Vagina (tissue), 2 donors: ENCODE measurements at places on chromosomes 7 and 10.

DNA sequence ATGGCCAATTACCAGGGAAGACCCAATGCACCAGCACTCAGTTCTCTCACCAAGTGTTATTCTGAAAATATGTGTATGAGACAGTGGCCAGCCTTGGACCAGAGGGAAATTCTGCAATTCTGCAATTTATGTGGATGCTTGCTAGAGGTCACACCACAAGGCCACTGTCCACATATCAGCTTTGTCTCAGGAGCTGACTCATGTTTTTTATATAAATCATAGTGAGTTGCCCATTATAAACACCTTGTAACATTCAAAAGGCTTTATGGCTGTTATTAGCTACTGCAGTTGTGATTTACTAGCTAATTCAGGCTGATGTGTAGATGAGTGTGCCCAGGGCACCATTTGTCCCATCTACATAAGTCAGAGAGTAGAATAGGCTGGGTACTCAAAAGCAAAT, 649.0 kb downstream of the LRMDA start:
- no peak for DNase-seq

- DNase-seq: no peak
Observed at GRCh38 chr7:41010967-41011366, 691.9 kb downstream of the INHBA start.

GRCh38 chr7:117283371-117283770, 39.5 kb downstream of the WNT2 start:
- peak; percentile 42 for DNase-seq

DNA sequence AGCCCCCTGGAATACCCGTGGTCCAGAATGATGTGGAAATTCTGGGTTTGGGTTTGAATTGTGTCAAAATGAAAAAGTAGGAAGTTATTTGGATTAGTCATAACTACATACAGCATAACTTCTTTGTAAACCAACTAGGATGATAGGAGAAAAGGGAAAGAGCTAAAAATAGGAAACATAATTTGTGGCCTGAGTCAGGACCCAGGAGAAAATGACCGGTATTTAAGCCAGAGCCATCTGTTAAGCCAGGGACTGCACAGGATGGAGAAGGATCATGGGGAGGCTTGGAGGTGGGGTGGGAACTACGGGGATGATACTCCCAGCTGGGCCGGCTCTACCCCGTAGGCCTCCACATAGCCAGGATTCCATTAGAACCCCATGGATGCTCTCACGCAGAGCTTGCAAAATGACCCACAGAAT, 98.6 kb downstream of the MYOF start:
- no peak for DNase-seq

GRCh38 chr10:84329196-84329611, 815 bp downstream of the CCSER2 start:
- DNase-seq: no peak

DNA sequence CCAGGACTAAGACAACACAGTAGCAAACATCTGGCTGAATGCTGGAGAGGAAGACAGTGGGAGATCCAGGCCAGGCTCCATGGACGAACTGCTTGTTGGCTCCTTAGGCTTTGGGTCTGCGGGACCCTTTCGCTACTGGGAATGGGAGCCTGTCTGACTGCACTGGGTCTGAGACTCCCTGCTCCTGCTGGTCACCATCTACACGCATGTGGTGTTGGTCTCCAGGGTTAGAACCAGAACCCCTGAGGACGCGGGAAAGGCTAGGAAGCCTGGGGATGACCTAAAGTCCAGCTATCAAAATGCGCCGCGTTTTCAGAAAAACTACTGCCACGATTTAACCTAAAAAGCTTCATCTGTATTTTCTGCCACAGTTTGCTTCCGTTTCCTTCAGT, 817 bp upstream of the DNAJB6 start:
- DNase-seq: no peak

DNA sequence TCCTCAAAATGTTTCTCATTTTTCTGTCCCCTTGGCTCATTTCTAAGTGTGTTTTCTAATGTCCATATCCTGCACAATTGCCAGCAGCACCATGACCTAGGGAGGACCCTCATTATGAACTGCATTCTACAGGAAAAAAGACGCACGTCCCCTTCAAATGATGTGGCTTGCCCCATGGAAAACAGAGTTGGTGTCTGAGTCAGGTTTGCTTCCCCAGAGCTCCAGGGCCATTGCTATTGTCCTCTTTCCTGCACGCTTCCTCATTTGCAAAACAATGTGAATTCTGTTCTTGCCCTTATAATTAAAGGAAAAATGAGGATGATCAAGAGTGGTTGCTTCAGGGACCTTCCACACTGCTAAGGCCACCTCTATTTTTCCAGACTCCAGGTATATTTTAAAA, 14.7 kb upstream of the ASB4 start:
- no peak for DNase-seq

DNA sequence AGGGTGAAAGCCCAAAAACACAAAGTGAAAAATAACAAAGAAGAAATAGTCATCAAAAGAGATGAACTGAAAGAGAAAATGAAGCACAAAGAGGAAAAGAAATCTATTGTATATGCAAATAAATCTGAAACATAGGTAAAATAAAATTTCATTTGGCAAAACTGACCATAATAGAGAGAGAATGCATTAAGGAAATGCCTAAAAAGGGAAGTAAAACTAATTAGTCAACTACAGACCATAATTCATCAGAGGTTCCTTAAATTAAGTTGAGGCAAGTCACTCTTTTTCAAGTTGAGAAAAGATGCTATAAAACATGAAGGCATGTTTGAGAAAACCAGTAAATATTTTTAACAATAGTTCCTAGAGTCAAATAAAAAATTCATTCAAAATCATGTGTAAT, 233.3 kb downstream of the LRRN3 start:
- DNase-seq: no peak

DNA sequence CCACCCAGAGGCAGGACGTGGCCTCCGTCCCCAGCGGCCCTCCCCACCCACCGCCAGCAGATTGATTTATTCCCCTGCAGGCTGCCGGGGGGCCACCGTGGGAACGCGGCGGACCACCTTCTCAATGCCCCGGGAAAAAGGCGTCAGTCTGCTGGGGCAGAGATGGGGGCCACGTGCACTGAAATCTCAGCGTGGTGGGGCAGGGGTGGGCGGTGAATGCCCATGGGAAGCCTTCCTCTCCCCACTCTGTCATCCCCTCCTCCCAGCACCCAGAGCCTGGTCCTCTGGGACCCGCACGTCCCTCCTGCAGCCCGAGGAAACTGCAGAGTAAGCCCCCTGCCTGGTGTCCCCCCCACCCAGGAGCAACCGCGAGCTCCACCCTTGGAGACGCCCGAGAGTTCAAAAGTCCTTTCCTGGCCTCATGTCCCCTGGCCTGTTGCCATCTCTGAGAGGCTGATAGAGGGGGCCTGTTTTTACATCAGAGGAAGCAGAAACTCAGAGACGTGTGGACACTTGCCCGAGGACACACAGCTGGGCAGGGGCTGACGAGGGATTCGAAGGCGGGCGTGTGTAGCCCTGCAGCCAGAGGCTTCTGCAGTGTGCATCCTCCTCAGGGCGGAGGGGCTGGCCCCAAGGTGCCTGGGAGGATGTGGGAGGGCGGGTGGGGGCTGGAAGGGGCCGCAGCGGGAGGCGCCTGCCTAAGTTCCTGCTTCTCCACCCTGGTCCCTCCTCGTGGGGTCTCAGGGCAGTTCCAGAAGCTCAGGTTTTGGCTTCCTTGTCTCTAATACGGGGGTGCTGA, 21.8 kb downstream of the UNCX start:
- DNase-seq: no peak

- no peak for DNase-seq
Observed at GRCh38 chr7:95921543-95921942, 149.2 kb downstream of the DYNC1I1 start.

DNA sequence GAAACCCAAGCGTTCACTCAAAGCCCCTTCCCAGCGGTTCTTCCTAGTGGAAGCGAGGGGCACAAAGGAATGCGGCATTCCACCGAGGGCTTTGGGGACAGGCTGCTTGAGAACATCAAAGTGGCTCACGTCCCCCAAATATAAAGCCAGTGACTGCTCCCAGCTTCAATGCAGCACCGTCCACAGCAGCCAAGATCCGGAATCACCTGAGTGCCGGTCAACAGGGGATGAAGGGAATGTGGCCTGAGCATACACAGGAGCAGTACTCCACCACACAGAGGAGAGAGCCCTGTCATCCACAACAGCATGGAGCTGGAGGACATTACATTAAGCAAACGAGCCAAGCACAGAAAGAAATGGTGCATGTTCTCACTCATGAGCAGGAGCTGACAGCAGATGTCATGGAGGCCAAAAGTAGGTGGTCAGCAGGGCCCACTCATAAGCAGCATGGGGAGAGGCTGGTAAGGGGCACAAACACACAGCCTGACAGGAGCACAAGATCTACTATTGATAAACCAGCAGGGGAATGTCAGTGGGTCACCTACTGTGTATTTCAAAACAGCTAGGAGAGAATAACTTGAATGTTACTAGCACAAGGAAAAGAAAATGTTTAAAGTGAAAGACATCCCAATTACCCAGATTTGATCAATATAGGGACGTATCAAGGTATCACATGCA, 79.5 kb downstream of the DIP2C start:
- no peak for DNase-seq

GRCh38 chr10:131574707-131575430, 263.3 kb upstream of the TCERG1L start:
- peak; percentile 64 for DNase-seq

DNA sequence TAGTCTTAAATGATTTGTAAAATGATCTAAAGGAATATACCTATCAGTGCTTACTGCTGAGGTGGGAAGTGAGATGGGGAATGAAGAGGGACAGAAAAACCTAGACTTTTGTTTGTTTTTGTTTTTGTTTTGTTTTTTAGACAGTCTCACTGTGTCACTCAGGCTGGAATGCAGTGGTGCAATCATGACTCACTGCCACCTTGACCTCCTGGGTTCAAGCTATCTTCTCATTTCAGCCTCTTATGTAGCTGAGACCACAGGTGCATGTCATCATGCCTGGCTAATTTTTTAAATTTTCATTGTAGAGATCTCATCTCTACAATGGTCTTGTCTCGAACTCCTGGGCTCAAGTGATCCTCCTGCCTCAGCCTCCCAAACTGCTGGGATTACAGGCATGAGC, 116.4 kb upstream of the SEM1 start:
- no peak for DNase-seq

DNA sequence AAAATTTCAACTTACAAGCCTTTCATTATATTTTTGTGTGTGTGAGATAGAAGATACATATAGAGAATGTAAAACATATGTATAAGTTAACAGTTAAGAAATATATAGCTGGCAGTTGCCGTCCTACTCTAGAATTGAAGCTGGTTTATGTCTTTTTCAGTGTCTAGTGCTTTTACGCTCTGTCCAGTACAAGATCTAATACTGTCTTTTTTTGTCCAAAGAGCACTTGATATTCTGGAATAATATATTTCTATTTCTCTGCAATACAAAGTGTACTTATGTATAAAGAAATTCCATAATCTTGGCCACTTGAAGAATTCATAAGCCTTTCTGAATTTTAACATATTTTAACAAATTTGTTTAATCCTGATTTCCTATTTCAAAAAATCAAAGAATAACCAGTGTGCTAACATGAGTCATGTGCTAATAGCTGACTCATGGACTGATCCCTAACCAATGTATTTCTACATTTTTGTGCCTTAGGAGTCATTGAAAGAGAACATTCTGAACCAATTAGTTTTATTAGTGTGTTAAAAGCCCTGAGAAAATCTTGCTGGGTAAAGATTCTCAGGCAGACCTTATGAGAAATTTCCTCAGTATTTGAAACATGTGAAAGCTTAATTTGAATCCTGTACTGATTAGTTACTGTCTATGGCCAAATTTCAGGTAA, 73.2 kb upstream of the CCAR1 start:
- DNase-seq: no peak

GRCh38 chr7:90411510-90411909, 8.2 kb downstream of the CLDN12 start:
- DNase-seq: no peak

DNA sequence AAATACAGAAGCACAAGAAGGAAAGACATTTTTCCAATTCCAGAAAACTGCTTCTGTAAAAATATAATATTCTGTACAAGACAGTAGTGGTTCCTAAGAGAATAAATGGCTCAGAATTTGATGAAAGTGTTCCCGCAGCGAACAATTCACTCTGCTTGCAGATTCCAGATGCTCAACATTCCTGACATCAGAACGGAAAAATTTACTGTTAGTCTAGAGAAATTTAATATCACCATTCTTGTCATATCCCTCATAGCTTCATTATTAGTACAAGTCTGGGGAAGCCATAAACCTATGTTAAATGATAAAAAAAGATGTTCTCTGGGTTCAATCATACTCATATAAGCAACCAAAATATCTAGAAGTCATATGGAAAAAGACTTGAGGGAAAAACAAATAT, 83.6 kb downstream of the MPP7 start:
- DNase-seq: no peak

DNA sequence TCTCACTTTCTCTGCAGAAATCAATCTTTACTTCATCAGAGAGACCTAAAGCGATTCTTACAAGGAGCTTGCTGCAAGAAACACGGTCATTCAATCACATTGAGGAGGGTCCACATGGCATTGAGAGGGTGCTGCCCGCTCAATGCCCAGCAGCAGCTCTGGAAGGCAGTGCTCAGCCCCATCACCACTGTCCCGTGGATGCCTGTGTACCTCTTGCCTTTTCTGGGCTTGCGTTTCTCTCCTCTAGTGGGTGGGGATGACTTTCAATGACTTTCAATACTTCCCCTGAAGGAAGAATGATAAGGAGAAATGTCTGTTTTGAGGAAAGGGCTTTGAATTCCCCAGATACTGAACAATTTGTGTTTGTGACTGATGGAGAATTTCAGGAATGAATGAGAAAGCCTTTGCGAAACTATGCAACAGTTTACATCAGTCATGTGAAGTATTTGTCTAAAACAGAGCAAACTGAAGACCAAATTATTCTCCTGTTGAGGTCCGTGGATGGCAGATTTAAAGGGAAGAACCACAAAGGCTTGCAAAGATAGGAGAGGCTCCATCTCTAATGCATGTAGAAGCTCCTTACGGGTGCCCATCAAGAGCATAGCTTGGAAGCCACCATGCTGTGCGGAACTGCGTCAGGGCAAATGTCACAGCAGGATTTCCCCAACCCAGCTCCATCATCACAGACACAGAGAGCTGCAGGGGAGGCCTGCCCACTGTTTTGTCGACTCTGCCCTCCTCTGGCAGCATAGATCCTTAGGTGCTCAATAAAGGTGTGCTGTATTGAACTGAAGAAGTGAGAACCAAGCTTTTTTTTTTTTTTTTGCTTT, 6.6 kb upstream of the ZNF22 start:
- peak; percentile 58 for DNase-seq

GRCh38 chr7:66950763-66951162, 29.7 kb downstream of the TMEM248 start:
- DNase-seq: no peak

GRCh38 chr10:121683816-121684215, 85.6 kb upstream of the FGFR2 start:
- DNase-seq: no peak

- DNase-seq: no peak
Observed at GRCh38 chr7:16724344-16724743, 29.2 kb upstream of the TSPAN13 start.

GRCh38 chr7:19621740-19622139, 87.1 kb downstream of the POLR1F start:
- no peak for DNase-seq

GRCh38 chr7:1752771-1753563, 82.9 kb downstream of the ELFN1 start:
- DNase-seq: no peak
